Left lobe of liver (tissue), 2 donors: ENCODE measurements at places on chromosomes 1 and 21. TPM values are rescaled to one million over a fixed set of nuclear protein-coding genes. Genes with fewer than 3 reads are reported as not detected.

DNA sequence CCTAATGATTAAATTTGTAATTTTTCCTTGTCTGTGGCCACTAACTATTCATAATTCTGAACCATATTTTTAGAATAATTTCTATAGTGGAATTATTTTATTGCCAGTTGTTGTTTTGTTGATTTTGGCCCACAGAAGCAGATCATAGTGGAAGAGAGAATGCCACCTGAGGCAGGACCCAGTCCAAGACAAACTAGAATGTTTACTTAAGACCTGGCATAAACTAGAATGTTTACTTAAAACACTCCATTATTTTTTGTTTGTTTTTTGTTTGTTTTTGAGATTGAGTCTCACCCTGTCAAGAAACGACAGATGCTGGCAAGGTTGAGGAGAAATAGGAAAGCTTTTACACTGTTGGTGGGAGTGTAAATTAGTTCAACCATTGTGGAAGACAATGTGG lies 310.2 kb downstream of the MRPL39 start:
- DNase-seq = no peak

DNA sequence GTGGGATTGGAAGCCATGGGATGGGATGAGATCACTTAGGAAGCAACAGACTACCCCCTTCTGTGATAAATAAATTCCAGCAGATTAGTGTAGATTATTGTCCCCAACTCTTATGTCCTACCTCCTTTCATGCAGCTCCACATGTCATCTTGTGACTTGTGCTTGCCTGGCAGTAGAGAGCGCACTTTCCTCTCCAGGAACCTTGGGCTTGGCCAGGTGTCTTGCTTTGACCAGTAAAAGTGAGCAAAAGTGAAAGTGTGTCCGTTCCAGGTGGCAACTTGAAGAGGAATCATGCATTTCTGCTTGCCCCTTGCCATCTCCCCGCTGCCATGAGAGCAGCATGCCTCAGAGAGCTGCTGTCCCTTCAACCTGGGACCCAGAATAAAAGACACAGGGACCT lies 122.9 kb upstream of the ERG start:
- DNase-seq = no peak

- no peak for DNase-seq
Measured at GRCh38 chr1:246280551-246280950, 226.5 kb downstream of the SMYD3 start.

GRCh38 chr1:108716437-108717230 lies 3.9 kb downstream of the FNDC7 start:
- no peak for DNase-seq

DNA sequence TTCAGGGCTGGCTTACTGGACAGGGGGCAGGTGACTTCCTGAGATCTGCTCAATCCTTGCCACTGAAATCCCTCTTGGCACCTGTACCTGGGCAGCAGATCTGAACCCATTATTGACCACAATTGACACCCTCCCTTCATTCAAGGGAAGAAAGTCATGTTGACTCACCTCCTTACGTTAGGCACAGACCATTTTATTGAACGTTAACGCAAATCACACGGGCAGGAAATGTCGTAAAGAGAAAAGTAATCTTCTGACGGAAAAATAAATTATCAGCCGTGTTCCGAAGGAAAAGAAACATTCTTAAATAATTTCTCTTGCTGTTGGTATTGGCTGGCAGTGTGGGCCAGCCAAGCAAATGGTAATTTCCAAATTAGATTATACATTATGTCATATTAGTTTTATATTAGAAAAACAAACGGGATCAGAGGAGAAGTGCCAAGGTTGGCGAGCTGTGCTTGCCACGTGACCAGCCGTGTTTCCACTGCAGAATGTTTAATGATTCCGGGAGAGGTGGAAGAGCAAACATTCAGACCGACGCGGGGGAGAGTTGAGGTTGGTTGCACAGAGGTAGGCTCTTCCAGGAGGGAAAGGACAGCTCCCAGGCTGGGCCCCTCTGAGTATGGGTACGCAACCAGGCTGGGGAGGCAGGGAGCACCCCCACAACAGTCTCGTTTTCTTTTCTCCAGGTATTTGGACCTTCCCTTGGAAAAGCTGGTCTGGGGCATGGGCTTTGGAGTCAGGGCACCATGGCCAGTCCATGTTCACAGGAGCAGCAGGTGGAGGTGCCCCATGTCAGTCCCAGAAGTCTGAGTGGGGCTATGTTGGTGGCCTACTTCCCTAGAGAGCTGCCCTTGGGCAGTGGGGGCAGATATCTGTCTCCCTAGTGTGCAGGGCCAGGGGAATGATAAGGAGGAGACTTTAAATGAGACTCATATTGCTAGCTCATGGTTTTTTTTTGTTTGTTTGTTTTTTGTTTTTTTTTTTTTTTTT lies 121.1 kb downstream of the FOXD2 start:
- DNase-seq = peak; percentile 82

DNA sequence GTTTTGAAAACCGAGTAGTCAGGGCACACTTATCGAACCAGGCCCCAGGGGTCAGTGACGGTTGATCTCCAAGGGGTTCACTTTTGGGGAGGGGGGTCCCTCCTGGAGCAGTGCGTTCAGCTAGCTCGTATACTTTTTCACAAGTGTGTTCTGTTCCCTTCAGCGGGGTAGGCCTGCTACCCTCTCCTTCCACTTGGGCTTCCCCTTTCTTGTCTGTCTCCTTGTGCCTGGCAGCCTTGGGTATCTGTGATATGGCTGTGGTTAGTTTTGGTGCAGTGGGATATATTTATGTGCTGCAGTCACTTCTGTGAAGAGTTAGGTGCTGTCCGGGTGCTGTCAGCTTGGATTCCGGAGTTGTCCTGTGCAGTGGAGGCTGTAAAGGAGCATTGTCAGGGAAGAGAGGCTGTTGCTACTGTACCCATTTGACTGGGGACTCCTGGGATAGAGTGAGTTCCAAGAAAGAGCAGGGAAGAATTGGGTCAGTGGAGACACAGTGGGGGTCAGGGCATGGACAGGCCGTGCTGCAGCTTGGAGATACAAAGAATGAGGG lies 29.7 kb downstream of the ADARB1 start:
- DNase-seq = no peak

DNA sequence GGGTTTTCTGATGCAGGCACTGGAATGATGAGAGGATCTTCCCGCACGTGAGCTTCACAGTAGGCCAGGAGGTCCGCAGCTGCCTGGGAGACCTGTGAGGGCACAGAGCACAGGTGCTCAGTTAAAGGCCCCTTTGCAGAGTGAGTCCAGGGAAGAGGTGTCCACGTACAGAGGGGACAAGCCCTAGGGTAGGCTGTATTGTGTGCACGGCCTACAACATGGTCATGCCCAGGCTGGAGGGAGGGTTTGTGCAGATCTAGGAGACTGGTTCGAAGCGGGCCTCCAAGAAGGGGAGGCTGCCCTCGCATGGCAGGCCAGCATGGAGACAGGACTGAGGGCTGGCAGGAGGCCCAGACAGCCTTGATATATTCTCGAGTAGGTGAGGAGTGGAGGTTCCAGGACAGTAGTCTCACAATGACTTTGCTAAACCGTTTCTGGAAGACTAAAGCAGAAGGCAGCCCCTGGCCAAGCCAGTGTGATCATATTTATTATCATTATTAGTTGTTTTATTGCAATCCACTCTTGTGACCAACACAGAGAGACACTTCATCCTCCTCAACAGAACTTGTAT lies 48.0 kb upstream of the B3GALNT2 start:
- no peak for DNase-seq

GRCh38 chr1:168223681-168224540 lies 1.9 kb upstream of the SFT2D2 start:
- no peak for DNase-seq

- DNase-seq = no peak
Measured at GRCh38 chr1:6521536-6521935, 30.1 kb upstream of the PLEKHG5 start.

DNA sequence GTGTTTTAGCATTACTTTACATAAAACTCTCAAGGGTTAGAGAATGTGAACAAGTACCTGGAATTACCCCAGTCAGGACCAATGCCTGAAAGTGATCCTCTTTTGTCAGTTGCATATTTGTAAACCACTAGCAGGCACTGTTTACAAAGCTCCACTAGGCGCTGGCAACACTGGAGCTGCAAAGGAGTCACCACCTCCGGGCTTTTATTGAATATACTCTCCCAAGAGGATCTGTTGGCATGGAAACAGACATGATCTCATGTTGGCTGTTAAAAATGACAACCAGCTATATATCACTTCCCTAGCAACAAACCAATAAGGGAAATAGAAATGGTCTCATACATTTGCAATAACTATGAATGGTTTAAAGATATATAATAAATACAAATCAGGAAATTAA lies 116.0 kb downstream of the TTLL7 start:
- DNase-seq = no peak

DNA sequence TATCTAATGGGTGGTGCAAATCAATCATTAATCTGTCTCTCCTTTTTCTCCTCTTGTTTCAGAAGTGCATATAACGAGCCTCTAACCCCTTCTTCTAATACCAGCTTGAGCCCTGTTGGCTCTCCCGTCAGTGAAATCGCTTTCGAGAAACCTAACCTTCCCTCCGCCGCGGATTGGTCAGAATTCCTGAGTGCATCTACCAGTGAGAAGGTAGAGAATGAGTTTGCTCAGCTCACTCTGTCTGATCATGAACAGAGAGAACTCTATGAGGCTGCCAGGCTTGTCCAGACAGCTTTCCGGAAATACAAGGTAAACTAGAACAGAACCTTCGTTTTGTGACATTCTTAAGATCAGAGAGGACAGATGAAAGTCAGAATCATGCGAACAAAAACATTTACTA lies 25.3 kb upstream of the VAMP3 start:
- DNase-seq = no peak

- DNase-seq = no peak
Measured at GRCh38 chr1:75188892-75189291, 54.7 kb downstream of the LHX8 start.

DNA sequence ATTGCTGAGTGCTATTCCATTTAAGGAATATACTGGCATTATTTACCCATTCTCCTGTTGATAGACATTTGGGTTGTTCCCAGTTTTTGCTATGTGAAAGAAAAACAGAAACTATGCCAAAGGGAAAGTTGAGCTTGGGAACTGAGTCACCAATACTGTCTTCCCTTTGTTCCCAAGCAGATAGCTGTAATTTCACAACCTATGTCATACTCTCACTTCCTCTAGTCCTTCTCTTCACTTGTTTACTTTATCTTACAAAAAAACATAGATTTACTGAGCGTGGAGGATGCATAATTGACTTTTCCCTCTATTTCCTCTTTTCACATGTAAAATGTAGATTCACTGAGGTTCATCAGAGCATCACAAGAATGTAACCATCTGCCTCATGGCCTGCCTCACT lies 32.4 kb upstream of the PGBD5 start:
- no peak for DNase-seq

- DNase-seq = no peak
Measured at GRCh38 chr1:111597426-111597825, 22.2 kb upstream of the RAP1A start.

- no peak for DNase-seq
Measured at GRCh38 chr1:165327538-165327937, 29.0 kb downstream of the LMX1A start.

- DNase-seq = no peak
Measured at GRCh38 chr21:31706562-31706961, 25.4 kb downstream of the SCAF4 start.

KCNJ9 gene
- not detected for total RNA-seq

S100A14 gene
- total RNA-seq = 4.9 TPM

CDC20 gene
- total RNA-seq = 0.78 TPM

FLG2 gene
- total RNA-seq = not detected

HSF2BP gene
- total RNA-seq = 0.20 TPM

SUSD4 gene
- total RNA-seq = 1.3 TPM

CLCA4 gene
- total RNA-seq = not detected

RAB7B gene
- total RNA-seq = 0.73 TPM
